ENCODE measurements at places on chromosomes 7 and 10.

DNA sequence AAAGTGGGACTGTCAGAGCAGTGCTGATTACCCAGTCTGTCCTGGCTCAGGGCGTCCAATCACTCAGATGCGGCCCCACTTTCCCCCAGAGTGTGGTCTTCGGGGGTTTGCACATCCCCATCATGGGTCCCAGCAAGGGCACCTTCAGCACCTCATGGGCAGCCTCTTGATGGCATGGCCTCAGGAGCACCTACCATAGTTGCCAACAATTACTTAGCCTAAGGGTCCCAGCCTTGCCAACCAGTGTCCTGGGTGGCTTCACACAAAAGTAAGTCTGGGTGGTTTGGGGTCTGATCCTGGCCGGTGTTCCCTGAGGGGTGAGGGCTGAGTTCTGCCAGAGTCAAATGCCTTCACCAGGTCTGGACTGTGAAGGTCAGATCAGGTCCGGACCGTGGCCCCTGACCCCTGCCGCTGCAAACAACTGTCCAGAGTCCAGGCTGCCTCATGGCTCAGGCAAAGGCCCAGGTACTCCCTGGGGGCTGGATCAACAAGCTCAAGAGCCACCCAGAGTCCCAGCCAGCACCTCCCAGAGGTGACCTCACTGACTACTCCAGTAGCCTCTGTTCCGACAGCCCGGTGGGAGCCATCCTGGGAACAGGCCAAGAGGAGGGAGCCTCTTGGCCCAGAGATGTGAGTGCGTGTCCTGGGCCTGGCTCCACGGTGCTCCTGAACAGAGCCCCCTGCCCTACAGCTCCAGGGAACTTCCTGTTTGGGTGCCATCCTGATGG, 6.2 kb upstream of the MARVELD1 start:
- no peak for DNase-seq

GRCh38 chr7:20598459-20599309, 16.8 kb upstream of the ABCB5 start:
- DNase-seq: no peak

DNA sequence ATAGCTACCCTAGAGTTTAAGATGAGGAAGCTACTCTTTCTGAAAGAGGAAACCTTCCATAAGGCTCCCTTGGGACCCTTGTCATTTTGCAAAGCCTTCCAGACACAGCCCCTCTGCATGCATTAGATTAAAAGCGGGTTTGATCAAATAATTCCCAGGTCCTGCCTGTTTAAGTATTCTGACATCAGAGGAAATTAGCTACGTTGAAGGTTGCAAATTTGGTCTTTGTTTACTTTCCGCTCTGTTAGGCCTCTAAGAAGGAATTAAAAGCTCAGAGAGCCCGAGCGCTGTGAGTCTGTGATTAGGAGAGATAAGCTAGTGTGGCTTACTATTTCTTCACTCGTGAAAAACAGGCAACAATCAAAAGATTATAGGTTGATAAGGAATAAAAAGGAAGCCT, 1.4 kb upstream of the THSD7A start:
- no peak for DNase-seq

- DNase-seq: no peak
These were observed 982.2 kb downstream of the REEP3 start for GRCh38 chr10:64503429-64503828.

GRCh38 chr10:129901389-129902006, 62.6 kb downstream of the EBF3 start:
- DNase-seq: no peak

GRCh38 chr7:47605816-47606575, 24.1 kb upstream of the TNS3 start:
- no peak for DNase-seq

GRCh38 chr7:42618651-42619360, 293.1 kb downstream of the C7orf25 start:
- no peak for DNase-seq

DNA sequence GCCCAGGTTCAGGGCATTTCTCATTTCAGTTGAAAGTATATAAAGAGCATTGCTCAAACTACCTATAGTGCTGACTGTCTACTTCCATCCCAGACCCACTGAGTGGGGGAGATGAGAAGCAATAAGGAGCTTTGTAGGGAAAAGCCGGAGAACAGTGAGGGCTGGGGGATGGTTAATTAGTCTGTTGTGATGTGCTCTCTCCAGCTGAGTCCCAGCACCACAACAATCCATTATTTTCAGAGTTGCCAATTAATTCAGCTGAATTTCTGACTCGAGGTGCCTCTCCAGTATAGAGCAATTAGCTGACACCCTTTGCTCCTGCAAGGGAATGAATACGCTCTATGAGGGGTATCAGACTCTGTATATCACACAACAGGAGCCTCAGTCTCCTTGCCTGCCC, 1118.6 kb downstream of the SORCS3 start:
- DNase-seq: no peak

DNA sequence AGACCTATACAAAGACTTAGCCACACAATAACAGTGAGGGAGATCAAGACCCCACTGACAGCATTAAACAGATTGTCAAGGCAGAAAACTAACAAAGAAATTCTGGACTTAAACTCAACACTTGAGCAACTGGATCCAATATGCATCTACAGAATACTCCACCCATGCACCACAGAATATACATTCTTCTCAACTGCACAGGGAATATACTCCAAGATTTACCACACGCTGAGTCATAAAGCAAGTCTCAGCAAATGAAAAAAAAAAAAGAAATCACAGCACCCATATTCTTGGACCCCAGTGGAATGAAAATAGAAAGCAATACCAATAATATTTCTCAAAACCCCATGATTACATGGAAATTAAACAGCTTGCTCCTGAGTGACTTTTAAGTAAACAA, 680.2 kb downstream of the PCDH15 start:
- DNase-seq: no peak

DNA sequence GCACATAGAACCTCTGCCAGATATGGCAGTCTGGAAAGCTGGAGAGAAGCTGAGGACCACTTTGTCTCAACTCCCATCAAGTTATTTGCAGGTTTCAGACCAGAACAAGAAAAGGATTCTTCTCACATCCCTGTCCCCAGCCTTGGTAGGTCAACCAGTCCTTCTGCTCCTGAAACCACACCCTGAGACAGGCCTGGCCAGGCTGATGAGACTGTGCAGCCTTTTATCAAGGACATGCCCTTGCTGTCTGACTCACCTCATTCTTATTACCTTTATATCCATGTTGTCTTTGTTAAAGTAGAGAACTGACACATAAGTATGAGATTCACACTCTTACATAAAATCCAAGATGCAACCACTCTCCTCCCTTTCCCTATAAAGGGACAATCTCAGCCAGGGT, 354.9 kb downstream of the PLXNA4 start:
- no peak for DNase-seq

- no peak for DNase-seq
These were observed 115.3 kb upstream of the TCF7L2 start for GRCh38 chr10:112834751-112835181.

DNA sequence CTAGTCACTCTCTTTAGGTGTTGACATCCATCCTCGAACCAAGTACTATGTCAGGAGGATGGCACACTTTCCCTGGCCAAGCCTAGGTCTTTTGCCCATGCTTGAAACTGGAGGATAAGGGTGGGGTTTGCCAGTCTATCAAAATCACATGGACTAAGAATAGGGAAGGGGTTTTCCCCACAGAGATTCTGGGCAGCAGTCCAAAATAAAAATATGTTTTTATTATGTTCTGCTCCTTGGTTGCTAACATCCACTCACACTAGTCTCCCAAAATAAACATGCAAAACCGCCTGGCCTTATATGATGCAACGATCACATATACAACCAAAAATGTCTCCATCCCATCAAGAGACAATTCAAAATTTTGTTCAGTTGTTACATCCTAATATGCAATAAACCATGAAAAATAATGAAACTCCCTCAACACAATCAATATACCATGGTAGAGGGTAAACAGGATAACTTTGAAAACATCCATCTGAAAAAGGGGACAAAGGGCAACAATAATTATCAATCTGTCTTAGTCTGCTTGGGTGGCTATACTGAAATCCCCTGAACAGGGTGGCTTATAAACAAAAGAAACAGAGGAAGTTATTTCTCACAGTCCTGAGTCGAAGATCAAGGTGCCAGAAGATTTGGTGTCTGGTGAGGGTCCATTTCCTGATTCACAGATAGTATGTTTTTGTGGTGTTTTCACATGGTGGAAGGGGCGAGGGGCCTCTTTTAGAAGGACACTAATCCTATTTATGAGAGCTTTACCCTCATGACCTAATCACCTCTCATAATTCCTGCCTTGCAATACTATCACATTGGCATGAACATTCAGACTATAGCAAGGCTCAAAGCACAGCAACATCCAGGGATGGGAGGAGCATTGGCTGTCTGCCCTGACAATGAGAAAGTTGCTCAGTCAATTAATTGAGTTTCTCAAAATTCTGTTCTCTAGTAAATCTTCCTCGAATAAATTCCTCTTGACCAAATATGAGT, 159.3 kb downstream of the ETV1 start:
- no peak for DNase-seq

DNA sequence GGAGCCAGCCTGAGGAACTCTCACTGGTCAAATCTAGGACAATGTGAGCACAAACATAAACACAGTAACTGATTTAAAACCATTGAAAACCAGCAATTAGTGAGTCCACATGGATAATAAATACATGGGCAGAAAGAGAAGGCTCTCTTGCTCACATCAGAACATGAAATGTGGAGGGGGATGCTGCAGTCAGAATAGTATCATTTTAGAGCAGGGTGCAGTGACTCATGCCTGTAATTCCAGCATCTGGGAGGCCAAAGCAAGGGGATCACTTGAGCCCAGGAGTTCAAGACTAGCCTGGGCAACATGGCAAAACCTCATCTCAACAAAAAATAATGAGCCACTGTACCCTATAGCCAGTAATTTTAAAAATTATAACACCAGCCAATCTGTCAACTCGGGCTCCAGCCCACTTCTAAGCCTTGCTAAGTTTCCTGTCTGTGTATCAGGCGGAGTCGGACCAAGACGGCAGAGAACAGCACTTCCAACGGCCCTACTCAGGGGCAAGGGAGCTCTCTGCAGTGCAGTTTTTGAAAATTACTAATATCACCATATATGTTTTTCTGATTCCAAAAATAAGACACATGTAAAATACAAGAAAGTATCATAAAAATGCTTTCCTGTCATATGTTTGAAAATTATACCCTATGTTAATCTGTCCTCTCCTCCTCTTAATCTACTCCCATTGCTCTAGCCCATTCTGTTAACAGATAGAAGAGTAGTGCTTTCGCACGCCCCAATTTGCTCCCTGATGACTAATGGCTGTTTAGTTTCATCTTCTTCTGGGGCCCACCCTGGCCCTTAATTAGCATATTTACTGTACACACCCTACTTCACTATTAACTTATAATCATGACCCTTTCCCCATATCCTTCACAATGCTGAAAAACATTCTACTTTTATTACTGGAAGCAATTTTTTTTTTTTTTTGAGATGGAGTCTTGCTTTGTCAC, 17.1 kb downstream of the URGCP start:
- DNase-seq: no peak

GRCh38 chr7:151389768-151390597, 19.9 kb downstream of the WDR86 start:
- no peak for DNase-seq

DNA sequence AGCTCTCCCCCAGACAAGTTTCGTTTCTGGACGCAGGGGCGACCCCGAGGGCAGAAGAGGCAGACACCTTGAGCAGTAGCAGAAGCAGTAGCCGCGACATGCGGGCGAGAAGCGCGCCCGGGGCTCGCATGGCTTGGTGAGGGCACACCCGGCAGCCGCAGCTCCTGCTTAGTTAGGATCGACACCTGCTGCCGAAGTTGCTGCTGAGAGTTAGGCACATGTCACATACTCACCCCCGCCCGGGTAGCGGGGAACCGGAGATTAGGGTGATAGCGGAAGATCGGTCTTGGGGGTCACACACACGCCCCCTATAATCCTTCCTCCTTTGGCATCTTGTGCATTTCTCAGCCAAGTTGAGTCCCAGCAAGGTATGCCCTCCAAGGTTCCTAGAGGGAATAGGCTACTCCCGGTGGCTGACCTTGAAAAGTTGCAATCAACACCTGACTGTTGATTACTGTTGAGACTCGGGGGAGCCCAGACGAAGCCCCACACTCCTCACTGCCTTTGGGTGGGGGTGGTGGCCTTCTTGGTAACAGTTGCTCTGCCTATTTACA, 668 bp downstream of the GPR37 start:
- no peak for DNase-seq

DNA sequence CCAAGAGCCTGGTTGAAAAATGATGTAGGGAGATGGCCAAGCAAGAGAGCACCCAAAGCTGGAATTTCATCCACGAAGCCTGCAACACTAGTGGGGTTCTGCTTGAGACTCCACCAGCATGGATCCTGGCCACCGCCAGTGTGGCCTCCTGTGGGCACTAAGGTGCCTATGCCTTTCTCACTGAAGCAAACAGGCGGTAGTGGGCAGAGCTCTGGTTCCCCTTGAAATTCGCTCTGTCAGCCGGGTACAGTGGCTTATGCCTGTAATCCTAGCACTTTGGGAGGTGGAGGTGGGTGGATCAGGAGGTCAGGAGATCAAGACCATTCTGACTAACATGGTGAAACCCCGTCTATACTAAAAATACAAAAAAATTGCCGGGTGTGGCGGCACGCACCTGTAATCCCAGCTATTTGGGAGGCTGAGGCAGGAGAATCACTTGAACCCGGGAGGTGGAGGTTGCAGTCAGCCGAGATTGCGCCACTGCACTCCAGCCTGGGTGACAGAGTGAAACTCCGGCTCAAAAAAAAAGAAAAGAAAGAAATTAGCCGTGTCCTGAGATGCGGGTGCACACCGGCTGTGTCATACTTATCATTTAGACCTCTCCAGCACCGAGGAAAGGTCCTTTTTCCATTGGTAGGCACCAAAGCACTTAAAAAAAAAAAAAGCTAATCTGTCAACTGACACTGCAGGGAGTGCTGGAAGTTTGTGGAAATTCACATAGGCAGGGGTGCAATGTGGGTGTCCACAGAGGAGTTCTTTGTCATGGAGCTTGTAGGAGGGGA, 28.3 kb downstream of the CCM2 start:
- DNase-seq: no peak

DNA sequence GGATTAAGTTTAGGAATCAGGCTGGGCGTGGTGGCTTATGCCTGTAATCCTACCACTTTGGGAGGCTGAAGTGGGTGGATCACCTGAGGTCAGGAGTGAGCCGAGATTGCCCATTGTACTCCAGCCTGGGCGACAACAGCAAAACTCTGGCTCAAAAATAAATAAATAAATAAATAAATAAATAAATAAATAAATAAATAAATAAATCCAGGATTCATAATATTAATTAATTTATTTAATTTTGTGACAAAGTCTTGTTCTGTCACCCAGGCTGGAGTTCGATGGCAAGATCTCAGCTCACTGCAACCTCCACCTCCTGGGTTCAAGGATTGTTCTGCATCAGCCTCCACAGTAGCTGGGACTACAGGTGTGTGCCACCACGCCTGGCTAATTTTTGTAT, 4.2 kb downstream of the SUGCT start:
- no peak for DNase-seq

DNA sequence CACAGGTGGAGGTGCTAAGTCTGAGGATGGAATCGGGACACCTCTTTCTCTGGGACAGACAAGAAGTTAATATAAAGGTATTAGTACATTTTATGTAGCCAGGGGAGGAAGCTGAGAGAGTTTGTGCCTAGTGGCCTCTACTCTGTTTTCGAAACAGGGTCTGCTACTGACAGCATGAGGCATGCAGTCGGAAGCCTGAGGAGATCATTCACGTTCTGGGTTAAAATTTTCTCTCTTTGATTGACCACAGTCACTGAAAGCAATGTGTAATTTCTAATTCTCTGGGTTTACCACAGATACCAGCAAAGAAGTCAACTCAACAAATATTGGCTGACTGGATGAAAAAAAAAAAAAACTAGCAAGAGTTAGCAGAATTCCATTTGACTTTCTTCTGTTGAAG, 53.3 kb upstream of the KCTD7 start:
- DNase-seq: no peak

GRCh38 chr10:131038056-131038455, 273.5 kb downstream of the TCERG1L start:
- DNase-seq: no peak

All from activated naive CD4-positive, alpha-beta T cell (primary cell).